ENCODE measurements at places on chromosomes 16 and 17. TPM values are rescaled to one million over a fixed set of nuclear protein-coding genes. Genes with fewer than 3 reads are reported as not detected.

SETD6 gene
- 16.2 TPM for total RNA-seq

KRTAP9-8 gene
- not detected for total RNA-seq

MYH2 gene
- total RNA-seq, result not detected

KRT39 gene
- not detected for total RNA-seq

KCNJ18 gene
- total RNA-seq, result not detected

OTOA gene
- 0.14 TPM for total RNA-seq

ABCA3 gene
- 20.5 TPM for total RNA-seq

CCL8 gene
- total RNA-seq, result not detected

ZNF469 gene
- 9.6 TPM for total RNA-seq

CTRB1 gene
- not detected for total RNA-seq

TAC4 gene
- total RNA-seq, result not detected

TTLL6 gene
- 0.95 TPM for total RNA-seq

SAMD14 gene
- total RNA-seq, result 0.68 TPM

CMTR2 gene
- 12.9 TPM for total RNA-seq

GLIS2 gene
- 27.0 TPM for total RNA-seq

ZNF629 gene
- 18.0 TPM for total RNA-seq

CXCL16 gene
- total RNA-seq, result 18.8 TPM

GAST gene
- not detected for total RNA-seq

CHST6 gene
- 0.34 TPM for total RNA-seq

CD300E gene
- total RNA-seq, result not detected

SPATA32 gene
- total RNA-seq, result 0.09 TPM
